ENCODE measurements at places on chromosomes 7 and 10.

- DNase-seq, result no peak
Measured at GRCh38 chr7:46007990-46008643, 87.0 kb upstream of the IGFBP3 start.

- DNase-seq, result peak; percentile 90
Measured at GRCh38 chr10:13270877-13271551, 28.9 kb downstream of the PHYH start.

DNA sequence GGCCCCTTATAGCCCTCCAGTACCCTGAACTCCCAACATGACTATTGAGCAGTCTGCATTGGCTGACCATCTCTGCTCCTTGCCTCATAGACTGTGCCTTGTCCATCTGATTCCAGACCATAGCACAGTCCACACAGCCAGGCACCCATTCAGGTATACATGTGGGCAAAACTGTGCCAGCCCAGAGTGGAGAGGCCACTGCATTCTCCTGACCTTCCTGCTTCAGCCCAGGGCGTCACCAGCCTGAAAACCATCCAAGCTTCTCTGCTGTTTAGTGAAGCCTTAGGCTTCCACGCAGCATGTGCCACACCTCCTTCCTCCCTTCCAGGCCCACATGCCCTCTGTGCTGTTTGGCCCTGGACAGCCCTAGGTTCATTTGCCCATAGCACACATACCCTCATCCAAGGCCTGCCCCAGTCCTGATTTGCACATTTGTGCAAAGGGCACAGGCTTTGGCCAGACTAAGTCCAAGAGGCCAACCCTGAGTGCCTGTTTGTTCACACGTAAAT is 10.5 kb downstream of the DDX56 start:
- no peak for DNase-seq

DNA sequence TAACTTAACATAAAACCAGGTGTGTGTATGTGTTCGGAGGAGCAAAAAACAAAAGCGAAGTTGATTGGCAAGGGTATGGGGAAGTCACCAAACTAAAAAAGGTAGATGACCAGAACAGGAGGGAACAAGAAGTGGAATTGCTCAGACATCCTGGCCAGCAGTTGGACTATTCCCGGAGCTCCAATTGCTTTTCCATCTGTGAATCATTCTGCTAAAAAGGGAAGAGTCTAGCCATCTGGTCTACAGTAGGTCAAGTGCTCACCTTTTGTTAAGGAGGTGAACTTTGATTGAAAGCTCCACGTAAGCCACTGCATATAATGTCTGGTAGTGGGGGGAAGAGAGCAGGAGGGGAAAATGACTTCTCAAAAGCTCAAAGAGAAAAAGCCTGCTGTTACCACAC is 50.0 kb upstream of the BET1 start:
- no peak for DNase-seq

GRCh38 chr10:13890233-13891127 is 303.7 kb downstream of the PRPF18 start:
- peak; percentile 86 for DNase-seq

GRCh38 chr7:103065667-103066066 is 8.9 kb downstream of the FBXL13 start:
- no peak for DNase-seq

DNA sequence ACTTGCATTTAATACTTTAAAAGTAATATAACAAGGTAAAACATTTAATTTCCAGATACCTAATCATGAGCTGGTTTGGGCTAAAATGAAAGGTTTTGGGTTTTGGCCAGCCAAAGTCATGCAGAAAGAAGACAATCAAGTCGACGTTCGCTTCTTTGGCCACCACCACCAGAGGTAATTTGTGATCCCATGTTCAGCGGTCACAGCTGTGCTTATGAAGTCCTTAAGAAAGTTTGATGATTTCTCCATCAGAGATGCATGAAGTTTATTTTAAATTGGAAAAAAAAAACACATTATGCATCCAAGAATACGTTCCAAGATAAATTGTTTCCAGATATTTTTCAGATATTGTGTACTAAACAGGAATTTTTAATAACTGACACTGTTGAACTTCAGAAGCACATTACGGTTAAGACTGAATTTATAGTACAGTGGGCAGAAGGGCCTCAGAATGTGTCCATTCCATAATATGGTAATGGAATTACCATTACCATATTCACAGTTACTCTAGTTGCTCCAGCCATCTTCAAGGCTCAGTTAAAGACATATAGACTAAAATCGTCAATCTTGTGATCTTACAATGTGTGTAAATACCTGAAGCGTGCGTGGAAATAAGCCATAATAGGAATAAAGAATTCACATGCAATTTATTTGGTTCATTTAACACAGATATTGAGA is 106.8 kb downstream of the ZMYND11 start:
- no peak for DNase-seq

DNA sequence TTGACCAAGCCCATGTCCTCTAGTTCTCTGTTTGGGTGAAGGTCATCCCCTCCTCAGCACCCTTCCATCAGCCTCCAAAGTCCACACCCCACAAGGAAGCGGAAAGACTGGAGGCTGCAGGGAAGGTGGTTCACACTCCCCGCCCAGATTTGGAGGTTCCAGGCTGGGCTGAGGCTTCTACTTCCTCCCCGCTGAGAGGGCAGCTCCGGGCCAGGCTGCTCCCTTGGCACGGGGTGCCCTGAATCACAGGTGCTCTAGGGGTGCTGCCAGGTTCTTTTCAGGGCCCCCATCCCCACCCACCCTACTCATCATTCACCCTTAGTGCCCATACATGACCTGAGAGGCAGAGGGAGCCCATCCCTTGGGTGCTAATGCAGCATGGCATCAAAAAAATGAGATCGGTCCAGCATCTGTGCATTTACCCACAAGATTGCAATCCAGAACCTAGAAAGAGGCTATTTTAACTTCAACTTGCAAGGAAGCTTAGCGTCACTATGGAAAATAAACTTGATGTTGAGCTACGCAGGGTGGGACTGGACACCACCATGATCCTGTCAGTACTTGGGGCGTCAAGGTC is 47.3 kb upstream of the ZMIZ1 start:
- peak; percentile 50 for DNase-seq

Measured in osteoblast (primary cell).